Kidney capillary endothelial cell (primary cell): ENCODE measurements at places on chromosomes 11 and 22.

- peak; percentile 41 for DNase-seq
Observed at GRCh38 chr11:60872961-60873524, 5.7 kb downstream of the ZP1 start.

DNA sequence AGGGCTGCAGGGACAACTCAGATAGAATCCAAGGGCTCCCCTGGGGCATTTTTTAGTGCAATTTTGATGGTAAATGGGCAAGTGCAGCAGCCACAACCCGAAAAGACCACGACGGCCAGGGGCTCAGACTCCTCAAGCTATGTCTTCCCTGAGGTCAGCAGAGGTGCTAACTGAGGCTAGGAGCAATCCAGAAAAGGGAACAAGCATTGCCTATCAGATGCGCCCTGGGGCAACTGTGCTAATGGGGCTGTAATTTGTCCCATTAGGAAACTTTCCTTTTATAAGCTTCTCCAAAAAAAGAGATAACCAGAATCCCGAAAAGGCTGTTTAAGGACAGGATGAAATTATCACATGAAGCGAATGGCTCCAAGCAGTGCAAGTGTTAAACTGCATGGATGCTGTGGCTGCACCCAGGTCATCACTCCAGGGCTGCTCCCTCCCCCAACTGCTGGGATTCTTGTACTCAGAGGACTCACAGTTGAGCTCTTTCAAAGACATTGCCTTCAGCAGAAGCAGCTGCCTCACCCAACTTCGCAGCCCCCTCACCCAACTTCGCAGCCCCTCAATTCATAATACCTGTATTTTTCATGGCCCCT is 2.8 kb upstream of the CD3E start:
- no peak for DNase-seq

DNA sequence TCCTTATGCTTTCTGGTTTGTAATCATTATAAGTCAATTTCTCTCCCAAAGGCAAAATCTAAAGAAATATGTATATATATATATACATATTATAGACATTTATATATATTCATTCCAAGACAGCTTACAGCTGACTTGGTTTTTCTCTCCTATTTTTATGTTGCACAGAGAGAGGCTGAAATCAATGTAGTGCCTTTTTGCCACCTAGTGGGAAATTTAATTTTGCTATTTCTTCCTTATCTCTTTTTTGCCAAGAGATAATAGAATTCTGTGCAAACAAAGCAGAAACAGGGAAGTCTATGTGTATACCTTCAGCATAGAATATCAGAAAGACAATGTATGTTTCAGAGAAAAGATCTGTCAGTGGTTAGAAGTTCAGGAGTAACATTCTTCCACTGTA is 186.0 kb upstream of the ANO5 start:
- DNase-seq = no peak

DNA sequence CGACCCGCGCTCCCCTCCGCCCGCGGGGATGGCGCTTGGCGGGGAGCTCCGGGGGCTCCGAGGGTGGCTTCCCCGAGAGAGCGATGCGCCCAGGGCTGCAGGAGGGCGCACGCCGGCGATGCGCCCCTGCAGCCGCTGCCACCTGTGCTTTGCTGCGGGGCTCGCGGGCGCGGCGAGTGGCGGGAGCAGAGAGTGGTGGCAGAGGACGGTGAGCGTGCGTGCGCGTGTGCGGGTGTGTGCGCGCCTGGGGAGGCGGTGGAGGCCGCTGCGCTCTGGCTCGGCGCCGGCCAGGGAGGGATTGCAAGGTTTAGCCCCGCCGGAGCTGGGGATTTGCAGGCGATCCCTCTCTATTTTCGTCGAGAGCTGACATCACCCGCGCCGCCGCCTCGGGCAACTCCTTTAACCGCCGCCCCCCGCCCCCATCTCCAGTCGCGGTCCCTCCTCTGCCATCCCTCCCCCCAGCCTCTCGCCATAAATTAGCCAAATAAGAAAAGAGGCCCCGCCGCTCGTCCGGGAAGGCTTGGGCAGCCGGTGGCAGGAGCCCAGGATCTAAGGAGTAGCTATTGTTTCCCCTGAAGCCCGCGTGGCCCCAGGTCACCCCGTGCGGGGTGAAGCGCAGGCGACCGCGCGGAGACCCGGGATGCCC is at the start of gene SLC1A2:
Gene SLC1A2, minus strand, starts transcription at position 375 of the 646 bp plus-strand sequence. CDS start 592 bp downstream, outside the sequence.
- DNase-seq = no peak

DNA sequence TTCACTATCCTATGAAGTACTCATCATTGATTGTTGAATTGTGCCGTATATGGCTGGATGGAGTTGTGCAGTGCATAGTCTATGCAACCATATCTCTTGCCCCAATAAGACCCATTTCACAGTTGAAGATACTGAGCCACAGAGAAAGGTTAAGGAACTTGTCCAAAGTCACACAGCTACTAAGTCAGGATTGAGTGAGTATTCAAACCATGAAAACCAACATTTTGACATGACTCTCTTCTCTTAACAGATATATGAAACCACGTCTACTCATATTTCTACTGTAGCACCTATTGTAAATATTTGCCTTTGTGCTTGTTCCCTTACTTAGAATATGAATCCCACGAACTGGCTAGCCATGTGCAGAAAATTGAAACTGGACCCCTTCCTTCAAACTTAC is 58.1 kb downstream of the MAML2 start:
- no peak for DNase-seq

GRCh38 chr11:36118084-36118483 is 171.1 kb downstream of the COMMD9 start:
- DNase-seq = no peak

- peak; percentile 30 for DNase-seq
Observed at GRCh38 chr11:123457187-123457770, 27.2 kb downstream of the GRAMD1B start.

DNA sequence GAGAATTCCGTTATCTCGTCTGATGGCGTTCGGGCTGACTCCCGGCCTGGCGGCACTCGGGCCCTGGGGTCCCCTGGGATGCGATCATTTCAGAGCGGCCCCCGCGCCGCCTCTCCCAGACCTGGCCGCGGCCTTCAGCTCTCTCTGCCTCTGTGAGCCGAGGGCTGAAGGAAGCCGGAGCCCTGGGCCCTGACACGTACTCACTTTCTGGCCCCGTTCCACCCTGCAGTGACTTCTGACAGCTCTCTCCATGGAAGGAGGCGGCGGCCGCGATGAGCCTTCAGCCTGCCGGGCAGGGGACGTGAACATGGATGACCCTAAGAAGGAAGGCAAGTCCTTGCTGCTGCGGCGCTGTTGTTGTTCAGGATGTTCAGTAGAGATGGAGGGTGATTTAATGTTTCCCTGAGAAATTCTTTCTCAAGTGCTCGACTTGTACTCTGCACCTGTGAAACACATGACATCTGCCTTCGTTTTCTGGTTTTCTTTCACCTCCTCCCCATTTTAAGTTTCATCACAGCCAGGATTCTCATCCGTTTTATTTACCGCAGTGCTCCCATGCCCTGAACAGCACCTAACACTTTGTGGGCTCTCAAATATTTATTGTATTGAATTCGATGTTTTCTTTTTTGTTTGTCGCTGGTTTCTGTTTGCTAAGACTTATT is 612 bp downstream of the GTSE1 start:
- no peak for DNase-seq

DNA sequence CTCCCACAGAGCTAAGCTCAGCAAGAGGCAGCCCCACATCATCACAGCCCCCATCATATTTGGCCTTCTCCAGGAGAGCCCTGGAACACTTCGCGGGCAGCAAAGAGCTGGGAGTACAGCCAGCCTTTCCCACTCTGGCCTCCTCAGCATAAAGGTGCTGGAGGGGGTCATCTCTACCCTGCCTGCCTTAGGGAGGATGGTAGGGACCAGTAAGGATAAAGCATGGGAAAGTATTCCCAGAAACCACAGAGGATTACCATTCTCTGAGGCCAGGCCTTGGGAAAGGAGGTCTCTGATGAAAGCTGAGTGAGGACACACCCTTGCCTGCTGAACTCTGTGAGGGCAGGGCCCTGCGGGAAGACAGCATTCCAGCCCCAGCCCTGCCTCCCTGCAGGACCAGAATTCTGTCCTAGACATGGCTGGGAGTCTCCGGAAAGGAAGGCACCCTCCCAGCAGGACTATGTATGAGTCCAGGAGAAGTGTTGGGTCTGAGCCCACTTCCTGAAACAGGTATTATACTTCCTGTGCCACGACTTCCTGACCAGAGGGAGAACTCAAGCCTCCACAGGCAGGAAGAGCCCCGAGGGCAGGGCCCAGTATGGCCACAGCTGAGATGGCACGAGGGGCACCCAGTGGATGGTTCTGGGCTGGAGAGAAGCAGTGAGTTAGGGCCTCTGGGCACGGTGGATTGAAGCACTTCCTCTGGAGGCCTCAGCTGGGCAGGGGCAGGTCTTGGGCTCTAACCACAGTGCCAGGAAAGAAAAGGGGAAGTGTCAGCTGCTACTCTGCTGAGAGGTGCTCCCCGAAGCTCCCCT is 12.9 kb upstream of the CASTOR1 start:
- DNase-seq = no peak

GRCh38 chr11:67373648-67374570 is 511 bp upstream of the CLCF1 start:
- DNase-seq = peak; percentile 85

DNA sequence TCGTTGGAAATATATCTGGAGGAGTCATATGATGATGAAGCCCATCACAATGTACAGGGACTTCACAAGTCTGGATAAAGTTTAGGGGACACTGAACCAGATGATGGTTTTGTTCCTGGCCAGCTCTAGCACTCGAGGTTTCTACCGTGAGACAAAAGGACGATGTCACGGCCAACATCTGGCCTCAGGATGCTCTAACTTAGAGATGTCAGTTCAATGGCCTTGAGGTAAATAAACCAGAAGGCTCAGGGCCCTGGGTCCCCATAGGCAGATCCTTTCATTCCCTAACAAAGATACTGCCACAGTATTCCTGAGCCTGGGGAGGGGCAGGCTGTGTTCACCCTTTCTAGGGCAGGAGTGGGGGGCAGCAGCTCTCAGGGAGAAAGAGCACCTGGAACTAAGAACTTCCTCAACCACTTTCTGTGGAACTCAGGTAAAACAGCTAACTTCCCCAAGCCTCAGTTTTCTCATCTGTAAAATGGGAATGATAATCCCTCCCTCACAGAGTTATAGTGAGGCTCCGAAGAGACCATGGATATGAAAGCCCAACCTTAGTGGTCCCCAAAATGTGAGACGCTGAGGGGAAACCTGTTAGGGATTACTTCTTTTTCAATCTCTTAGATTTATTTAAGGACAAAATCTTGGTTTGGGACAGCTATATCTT is 18.3 kb downstream of the MS4A10 start:
- DNase-seq = no peak

GRCh38 chr11:68142028-68142412 is 20.8 kb upstream of the CHKA start:
- no peak for DNase-seq

DNA sequence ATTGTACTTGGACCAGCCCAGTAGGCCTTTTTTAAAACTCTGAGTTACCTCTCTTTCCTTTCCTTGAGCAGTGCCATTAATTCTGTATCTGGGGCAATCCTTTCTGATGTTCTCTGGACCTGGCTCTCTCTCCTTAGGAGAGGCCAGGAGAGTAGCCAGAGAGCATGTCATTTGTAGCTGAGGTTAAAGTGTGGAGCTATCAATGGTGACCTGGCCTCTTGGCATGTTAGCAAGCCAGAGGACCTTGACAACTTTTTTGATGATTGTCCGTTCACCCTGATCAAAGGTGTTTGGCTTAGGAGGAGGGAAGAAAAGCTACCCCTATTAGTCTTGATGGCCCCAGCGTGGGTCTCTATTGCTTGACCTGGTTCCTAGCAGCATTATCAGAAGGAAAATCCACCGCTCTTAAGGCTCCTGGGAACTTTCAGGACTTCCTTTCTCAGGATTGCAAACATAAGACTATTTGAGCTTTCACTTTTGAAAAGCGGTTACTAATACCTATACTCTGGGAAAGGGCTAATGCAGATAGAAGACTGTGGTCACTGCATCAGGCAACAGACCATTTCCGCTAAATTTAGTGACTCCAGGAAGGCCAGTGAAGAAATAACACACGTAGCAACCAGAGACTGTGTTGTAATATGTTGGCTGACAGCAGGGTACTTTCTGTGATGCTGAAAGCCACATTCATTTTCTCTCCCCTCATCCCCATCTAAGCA is 18.2 kb downstream of the LIMK2 start:
- no peak for DNase-seq

DNA sequence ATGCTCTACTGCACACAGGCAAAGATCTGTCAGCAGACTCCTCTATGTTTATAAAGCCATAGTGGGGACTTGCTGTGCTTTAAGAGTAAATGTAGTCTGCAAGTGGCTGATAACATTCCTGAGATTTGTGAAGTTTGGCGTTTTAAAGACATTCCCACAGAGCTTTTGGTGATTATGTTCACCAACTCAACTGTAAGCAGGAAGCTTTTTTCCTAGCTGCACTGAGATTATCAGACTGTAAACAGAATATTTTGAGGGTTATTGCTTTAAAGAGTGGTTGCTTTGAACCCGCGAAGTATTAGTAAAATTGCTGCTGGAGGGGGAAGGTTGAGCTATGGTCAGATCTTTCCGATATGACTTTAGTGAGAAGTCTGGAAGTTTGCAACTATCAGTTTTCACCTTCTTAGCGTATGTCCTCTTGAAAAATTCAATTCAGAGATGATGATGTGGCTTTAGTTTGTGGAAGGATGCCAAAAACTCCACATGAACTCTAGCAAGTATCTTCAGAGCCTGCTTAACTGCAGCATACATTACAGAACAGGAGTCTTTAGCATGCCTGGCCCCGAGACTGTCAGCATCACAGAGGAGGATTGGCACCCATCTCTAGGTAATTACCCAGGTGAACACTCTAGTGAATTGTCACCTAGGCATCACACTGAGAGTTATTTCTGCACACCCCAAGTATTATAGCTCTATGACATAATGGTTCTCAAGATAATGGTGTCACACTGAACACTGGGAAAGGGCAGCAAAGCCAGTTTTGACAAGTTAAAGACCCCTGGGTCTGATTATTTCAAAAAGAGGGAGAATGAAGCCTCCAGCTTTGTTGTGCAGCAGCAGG is 89.9 kb downstream of the MTNR1B start:
- DNase-seq = no peak

DNA sequence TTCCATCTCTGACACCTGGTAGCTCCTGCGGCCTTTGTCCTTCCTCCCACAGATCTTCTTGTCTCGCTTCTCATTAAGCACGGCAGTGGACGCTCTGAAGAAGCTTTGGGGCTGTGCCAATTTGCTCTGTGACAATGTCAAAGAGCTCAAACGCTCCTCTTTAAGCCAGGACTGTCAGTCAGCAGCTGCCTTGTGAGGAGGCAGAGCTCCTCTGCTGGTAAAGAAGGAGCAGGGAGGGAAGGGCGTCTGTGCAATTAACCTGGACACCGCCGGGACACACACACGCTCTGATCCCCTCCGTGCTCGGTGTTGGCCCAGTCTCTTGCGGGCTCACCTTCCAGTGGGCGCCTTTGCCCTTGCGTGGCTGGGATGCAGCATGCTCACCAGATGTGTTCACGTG is 373.9 kb downstream of the BRD1 start:
- no peak for DNase-seq

- no peak for DNase-seq
Observed at GRCh38 chr11:134882141-134882540, 470.1 kb upstream of the B3GAT1 start.

- no peak for DNase-seq
Observed at GRCh38 chr11:105179542-105180278, 40.1 kb upstream of the CARD18 start.

- no peak for DNase-seq
Observed at GRCh38 chr11:8676458-8676857, 6.0 kb downstream of the TRIM66 start.

GRCh38 chr22:39773976-39774539 is 119.5 kb downstream of the ENTHD1 start:
- DNase-seq = no peak

- DNase-seq = no peak
Observed at GRCh38 chr22:39913321-39913720, 12.4 kb downstream of the GRAP2 start.
